ENCODE measurements at places on chromosomes 1 and 21.

DNA sequence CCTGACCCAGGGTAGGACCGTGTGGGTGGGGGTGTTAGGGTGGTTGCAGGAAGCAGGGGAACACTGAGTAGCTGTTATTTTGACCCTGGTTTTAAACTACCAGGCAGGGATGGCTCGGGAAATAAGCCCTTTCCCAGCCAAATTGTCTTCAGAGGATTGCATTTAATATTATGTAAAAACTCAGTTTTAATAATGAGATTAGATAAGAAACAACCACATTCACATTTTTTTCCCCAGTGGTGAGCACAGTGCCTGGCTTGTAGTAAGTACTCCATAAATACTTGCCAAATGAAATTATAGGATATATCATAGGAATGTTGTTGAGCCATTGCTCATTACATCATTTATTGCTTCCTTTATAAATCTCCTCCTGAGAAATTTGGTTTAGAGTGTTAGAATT is 3.1 kb upstream of the ACP6 start:
- no peak for DNase-seq

GRCh38 chr21:28639737-28640136 is 352.9 kb downstream of the LTN1 start:
- DNase-seq: peak; percentile 54

DNA sequence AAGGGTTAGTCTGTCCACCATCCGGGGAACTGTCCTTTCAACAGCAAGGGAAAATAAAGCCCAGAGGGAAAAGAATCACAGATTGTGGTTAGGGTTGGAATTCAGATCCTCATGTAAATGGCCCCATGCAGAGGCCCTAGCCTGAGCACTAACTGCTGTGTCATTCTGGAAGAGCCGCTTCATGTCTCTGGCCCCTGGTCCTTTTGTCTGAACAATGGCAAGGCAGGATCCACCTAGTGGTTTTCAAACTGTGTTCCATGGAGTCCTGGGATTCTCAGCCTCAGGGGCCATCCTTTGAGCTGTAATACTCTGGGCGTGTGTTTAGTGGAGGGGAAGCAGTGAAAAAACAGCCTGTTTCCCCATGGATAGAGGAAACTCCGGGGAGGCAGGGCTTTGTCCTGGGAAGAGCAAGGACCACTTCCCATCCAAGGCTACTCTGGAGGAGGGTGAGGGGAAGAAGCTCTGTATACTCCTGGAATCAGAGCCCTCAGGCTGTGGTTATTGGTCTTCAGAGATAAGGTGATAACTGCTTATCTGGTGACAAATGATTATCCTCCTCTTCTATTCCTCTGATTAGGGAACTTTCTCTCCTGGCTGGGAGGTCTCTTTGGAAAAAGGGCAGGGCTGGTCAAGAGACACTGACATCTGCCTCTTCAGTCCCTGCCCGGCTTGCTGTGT is 19.2 kb downstream of the PAX7 start:
- no peak for DNase-seq

GRCh38 chr1:205042911-205043806 is at the start of gene CNTN2:
CNTN2 (plus strand) TSS chr1:205043212; CDS start chr1:205053186, 9,974 bp downstream.
- DNase-seq: peak; percentile 45

- no peak for DNase-seq
These were observed 386.4 kb upstream of the CHRM3 start for GRCh38 chr1:238999944-239000343.

DNA sequence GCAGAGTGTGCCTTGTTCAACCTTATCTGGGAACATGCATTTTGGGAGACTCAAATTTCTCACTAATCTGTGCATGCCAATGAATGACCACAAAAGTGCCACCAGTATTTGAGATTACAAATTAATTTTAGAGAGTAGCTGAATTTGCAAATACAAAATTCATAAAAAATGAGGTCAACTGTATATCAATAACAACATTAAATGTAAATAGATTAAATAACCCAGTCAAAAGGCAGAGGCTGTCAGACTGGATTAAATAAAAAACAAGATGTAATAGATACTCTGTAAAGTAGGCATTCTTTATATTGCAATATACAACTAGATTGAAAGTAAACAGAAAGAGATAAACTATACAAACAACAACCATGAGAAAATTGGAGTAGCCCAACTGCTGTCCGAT is 5.5 kb upstream of the KRTAP10-3 start:
- no peak for DNase-seq

DNA sequence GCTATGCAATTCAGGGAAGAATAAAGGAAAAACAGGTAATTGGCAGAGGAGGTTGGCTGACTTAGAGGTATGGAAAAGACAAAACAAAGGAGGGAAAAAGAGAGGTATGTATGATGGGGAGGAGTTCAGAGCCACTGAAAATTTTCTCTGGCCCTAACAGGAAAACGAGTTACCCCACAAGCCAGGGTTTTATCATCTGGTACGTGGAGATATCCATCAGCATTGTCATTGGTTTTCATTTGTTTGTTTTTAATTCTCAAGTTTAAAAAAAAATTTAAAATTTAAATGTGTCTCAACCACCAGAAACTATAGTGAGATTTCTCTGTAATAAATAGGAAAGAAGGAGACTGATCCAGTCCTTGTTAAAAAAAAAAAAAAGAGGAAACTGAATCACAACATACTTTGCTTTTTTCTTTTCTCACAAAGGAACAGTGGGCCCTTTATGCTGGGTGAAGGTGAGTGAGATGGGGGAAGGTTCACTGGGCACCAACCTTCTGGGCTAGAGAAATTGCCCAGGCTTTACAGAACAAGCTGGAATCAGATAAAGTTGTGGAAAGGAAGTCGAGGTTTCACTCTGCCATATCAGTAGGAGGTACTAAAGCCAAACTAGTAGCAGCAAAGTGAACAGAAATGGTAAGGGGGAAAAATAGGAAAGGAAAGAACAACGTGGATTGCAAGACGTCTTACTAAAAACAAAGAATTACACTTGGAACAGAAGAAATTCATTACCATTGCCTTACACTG is 2.7 kb downstream of the IFNAR2 start:
- DNase-seq: no peak

- no peak for DNase-seq
These were observed 2.0 kb downstream of the LRRC7 start for GRCh38 chr1:69569576-69570328.

DNA sequence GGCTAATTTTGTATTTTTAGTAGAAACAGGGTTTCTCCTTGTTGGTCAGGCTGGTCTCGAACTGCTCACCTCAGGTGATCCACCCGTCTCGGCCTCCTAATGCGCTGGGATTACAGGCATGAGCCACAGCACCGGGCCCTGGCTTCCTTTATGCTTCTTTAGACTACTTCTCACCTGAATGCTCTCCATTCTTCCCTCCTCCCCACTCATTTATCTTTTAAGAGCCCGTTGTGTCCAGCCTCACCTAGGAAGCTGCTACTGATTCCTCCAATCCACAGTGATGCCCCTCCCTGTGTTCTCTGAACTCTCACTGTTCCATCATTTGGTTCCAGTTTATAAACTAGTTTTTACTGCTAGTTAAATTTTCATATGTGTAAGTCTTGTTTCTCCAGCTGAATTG is 44.9 kb upstream of the NR5A2 start:
- DNase-seq: no peak

- peak; percentile 36 for DNase-seq
These were observed 19.0 kb upstream of the SLC6A9 start for GRCh38 chr1:44050261-44050660.

DNA sequence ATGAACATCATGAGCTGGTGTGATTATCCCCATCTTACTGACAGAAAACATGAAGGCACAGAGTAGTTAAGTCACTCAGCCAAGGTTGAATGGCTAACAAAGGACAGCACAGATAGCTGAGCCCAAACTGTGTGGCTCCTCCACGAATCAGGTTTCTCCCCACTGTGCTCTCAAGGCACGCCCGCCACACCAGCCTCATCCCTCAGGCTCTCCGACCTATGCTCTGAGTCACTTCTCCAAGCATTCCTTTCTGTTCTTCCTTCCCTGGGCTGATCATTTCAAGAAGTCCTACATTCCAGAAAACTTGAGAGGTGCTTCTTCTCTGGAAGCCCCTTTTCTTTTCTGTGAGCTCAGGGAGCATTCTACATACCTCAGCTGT is 25.3 kb upstream of the SDC3 start:
- DNase-seq: peak; percentile 85

GRCh38 chr1:117606649-117607430 is 992 bp downstream of the TENT5C start:
- peak; percentile 14 for DNase-seq

DNA sequence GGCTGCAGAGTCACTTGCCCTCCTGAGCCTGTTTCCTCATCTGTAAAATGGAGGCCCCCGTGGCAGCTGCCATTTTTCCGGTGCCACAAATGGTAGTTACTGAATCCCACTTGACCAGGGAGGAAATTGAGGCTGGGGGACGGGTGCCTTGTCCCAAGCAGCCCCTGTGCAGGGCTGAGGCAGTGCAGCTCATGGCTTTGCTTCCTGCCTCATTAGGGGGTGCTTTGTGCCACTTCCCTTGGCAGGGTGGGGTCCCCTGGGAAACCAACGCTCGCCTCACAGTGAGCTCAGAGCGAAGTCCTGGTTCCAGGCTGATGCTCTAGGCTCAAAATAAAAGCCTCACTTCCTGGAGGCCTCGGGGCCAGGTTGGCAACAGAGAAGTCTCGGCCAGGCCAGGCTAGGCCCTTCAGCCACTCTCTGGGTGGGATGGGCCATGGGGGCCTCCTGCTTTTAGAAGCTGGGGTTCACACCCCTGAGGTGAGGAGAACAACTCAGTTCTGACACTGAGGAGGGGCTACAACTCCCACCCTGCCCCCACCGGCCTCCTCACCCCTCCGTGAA is 6.8 kb downstream of the LAPTM5 start:
- no peak for DNase-seq

DNA sequence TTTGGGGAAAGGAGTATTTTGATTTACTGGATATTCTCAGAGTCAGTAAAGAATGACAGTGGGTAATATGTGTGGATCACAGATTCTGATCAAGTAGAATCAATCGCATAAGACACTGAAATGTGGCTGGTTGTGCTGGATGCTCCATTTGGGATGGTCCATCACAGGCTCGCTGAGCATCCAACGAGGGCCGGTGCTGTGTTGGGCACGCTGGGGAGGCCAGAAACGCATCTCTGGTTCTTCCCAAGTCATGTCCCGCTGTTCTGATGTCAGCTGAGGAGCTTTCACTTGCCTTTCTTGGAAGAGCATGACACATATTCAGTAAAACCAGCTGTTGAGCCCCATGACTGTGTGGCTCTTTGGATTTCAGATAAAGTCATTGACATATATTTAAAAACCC is 72.0 kb downstream of the UMODL1 start:
- DNase-seq: no peak

DNA sequence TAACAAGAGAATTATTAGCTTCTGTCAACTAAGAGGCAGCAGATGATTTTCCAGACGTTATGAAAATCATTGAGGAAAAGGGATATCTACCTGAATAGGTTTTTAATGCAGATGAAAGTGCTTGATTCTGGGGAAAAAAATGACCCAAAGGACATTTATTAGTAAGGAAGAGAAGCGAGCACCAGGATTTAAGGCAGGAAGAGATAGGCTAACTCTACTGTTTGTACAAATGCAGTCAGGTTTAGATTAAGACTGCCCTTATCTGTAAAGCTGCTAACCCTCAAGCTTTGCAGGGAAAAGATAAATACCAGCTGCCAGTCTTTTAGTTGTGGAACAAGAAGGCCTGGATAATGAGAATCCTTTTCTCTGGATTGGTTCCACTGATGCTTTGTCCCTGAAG is 33.0 kb upstream of the LRIG2 start:
- no peak for DNase-seq

- DNase-seq: peak; percentile 35
These were observed 4.2 kb upstream of the ECE1 start for GRCh38 chr1:21294266-21294989.

DNA sequence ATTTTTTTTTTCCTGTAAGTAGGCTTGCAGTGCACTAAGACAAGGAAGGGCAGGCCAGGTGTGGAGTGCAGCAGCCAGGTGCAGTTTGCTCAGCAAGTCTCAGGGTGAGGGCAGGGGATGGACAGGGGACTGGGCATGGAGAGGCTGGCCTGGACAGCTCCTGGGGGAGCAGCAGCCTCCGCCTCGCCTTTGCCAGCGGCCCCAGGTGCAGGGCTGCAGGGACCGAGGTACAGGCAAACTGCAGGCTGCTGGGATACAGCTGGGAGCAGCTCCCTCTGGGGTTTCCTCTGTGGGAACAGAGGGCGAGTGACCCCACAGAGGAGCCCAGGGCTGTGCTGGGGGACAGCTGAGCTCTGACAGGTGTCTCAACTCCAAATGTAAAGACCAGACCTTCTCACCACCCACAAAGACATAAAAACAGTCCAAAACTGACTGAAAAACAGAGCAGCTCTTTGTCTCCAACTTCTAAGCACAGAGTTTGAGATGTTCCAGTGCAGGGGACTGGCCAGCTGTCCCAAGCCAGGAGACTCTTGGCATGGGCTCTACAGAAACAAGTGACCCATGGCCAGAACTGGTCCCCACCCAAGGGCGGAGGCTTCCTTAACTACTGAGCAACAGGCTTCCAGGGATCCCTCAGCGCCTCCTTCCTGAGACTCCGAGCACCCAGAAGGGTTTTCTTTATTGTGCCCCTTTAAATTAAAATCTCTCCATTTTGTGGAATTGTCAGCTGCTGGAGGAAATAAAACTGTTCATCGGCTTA is 27.7 kb upstream of the AJAP1 start:
- DNase-seq: no peak

GRCh38 chr1:24724345-24725208 is 20.7 kb upstream of the CLIC4 start:
- peak; percentile 45 for DNase-seq

DNA sequence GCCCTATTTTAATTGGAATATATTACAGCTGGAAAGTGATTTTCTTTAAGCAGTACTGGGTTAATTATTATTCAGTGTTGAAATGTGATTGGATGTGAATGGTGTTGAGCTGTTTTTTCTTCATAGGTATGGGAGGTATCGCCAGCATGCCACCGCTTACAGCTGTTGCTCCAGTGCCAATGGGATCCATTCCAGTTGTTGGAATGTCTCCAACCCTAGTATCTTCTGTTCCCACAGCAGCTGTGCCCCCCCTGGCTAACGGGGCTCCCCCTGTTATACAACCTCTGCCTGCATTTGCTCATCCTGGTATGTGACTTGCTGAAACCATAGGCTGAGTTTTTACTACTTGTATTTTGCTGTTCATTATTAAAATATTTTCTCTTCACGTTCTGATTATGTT is 107.7 kb downstream of the ITSN1 start:
- DNase-seq: no peak

GRCh38 chr1:47664356-47664755 is 226.5 kb downstream of the FOXD2 start:
- no peak for DNase-seq

DNA sequence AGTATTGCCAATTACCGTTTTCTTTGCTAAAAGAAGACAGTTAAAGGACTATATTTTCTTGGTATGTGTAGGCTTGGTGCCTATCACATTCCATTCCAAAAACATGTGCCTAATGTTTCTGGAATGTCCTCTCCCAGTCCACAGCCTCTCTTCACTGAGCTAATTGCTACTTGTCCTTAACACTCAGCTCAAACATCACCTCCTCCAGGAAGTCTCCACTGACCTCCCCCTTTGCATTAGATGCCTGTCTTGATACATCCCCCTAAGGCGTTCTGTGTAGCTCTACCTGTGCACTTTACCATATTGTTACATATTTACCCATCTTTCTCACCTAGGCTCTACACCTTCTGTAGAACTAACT is 195.6 kb upstream of the CAMK1G start:
- DNase-seq: peak; percentile 64
